ENCODE measurements at places on chromosomes 2 and 18. TPM values are rescaled to one million over a fixed set of nuclear protein-coding genes. Genes with fewer than 3 reads are reported as not detected.

Gene CD28
- total RNA-seq = not detected

Gene COL4A3
- 2.1 TPM for total RNA-seq

Gene INHA
- 0.95 TPM for total RNA-seq

Gene PIEZO2
- 7.3 TPM for total RNA-seq

Gene CCDC150
- total RNA-seq = 25.4 TPM

Gene ODC1
- total RNA-seq = 152 TPM

Gene GAL3ST2
- total RNA-seq = 0.57 TPM
